Cortex of kidney (tissue), 1 donor: ENCODE measurements at places on chromosomes 7 and 10.

GRCh38 chr10:14536241-14537213 lies 205.8 kb upstream of the FRMD4A start:
- no peak for DNase-seq

DNA sequence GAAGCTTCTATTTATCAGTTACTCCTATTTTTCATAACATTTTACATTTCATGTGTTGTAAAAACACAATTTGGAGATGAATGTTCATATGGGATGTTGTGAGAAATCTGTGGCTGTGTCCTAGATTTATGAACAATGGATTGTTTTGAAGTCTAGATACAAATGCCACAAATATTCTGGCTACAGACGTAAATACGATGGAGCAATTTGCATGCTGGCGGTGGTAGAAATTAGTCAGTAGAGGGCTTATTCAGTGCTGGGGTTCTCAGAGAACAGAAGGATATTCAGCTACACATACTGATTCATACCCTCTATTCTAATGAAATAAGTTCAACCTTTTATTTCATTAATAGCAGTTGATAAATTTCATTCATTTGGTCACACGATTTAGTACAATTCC lies 48.8 kb downstream of the PLPP4 start:
- DNase-seq, result no peak

- no peak for DNase-seq
These were observed 321.4 kb downstream of the CDK14 start for GRCh38 chr7:90917539-90917938.

GRCh38 chr10:121078672-121079102 lies 227.5 kb downstream of the WDR11 start:
- no peak for DNase-seq

DNA sequence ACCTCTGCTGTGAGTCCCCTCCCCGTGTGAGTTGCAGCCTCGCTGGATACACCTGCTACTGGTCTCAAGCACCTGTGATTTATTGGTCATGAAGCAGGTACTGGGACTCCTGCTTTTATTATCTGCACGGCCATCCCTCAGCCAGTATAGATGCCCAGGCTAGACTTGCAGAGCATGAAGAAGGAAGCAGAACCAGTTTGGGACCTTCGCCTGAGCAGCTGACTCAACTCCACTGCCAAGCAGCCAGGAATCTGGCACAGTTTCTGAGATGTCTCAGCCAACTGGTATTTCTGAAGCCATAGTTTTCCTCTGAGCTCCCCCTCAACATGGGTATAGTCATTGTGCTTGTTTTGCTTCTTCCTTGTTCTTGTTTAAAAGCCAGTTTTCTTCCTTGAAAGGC lies 28.0 kb upstream of the SLC39A12 start:
- no peak for DNase-seq

DNA sequence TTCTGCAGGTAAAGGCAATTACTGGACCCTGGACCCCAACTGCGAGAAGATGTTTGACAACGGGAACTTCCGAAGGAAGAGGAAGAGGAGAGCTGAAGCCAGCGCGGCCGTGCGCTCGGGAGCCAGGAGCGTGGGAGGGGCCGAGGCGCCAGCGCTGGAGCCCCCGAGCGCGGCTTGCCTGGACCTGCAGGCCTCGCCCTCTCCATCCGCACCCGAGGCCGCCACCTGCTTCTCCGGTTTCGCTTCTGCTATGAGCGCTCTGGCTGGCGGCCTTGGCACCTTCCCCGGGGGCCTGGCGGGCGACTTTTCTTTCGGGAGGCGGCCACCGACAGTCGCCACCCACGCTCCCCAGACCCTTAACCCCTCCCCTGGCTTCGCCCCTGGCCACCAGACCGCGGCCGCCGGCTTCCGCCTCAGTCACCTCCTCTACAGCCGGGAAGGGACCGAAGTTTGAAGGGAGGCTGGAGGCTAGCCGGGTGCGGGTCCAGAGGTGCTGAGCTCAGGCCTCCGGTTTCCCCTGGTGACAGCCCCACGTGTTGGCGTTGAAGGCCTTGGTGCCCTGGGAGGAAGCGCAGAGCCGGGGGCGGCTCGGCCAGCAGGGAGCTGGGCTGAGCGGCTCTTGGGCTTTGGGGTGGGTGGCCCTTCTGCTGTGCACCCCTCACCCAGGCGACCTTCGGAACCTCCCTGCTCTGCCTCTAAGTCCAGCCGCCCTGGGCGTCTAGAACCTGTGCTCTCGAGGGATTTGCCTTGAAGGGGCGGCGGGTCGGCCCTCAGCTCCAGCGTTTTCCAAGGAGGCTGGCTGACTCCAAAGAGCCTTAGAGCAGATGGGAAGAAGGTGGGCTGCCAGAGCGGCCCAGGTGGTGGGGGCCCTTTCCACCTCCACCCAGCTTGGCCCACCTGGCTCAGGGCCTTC lies 1.8 kb downstream of the FOXI2 start:
- no peak for DNase-seq

DNA sequence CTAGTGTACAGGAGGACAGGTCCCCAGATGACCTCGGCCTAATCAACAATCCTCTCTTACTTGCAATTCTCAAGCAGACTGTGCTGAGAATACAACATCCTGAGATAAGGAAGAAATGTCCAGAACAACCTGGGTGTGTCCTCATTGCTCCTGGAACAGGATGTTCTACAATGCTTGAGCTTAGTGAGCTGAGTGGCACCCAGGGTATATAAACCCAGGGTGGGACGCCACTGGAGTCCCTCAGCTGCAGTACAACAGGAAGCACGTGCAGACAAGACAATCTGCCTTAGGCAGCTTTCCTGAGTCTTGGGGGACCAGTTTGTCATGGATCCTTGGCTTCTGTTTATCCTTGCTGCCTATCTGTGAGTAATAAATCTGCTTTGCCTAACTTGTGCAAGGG lies 27.7 kb upstream of the SLC25A13 start:
- no peak for DNase-seq

- DNase-seq, result no peak
These were observed 23.1 kb downstream of the HTRA1 start for GRCh38 chr10:122484276-122485060.

- no peak for DNase-seq
These were observed 3.4 kb downstream of the INHBA start for GRCh38 chr7:41699516-41699915.

- DNase-seq, result no peak
These were observed 36.1 kb downstream of the UBTD1 start for GRCh38 chr10:97534746-97535367.

- no peak for DNase-seq
These were observed 109.9 kb downstream of the NEURL1 start for GRCh38 chr10:103603382-103603781.

GRCh38 chr7:128783143-128783861 lies 7.7 kb upstream of the OPN1SW start:
- DNase-seq, result no peak

GRCh38 chr10:102299873-102300272 lies 54.5 kb downstream of the GBF1 start:
- no peak for DNase-seq

GRCh38 chr7:39749717-39750116 lies 126.3 kb downstream of the RALA start:
- DNase-seq, result no peak
